ENCODE measurements at places on chromosomes 16 and 17.

- DNase-seq: no peak
These were observed 615.1 kb downstream of the CDH8 start for GRCh38 chr16:61421111-61421510.

GRCh38 chr17:46951706-46952105 is 27.3 kb downstream of the RPRML start:
- DNase-seq: no peak

GRCh38 chr17:43371227-43371821 is 27.5 kb upstream of the ARL4D start:
- DNase-seq: no peak

DNA sequence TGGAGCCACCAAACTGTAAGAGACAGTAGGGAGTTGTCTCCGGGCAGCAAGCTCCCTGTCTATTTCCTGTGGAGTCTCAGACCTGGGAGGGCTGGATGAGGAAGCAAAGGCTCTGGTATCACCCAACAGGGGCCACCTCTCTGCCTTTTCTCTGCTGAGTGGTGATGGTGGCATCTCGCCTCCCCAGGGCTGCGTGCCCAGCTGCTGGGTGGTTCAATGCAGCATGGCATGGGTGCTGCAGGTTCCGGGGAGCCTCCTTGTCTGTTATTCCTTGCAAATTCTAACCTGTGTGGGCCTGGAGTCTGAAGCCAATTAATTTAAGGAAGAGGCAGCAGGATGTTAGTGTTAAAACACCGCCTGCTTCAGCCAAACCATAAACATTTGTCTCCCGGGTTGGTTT is 78.2 kb downstream of the CCDC182 start:
- no peak for DNase-seq

DNA sequence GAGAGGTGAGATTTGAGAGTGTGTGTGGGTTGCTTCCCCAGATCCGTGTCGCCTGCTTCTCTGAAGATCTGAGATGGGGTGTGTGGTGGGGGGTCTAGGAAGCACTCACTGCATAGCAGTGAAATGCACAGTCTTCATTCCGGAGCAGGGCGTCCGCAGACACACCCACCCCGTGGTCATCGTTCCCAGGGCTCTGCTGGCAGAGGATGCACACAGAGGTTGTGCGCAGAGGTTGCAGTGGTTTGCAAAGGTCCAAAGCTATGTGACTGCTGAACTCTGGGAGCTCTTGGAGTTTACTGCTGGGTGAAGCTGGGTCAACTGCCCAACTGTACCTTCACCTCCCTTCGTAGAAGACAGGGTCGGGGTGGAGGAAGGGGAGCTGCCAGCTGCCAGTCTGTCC is 135.3 kb downstream of the SNX29 start:
- DNase-seq: no peak

DNA sequence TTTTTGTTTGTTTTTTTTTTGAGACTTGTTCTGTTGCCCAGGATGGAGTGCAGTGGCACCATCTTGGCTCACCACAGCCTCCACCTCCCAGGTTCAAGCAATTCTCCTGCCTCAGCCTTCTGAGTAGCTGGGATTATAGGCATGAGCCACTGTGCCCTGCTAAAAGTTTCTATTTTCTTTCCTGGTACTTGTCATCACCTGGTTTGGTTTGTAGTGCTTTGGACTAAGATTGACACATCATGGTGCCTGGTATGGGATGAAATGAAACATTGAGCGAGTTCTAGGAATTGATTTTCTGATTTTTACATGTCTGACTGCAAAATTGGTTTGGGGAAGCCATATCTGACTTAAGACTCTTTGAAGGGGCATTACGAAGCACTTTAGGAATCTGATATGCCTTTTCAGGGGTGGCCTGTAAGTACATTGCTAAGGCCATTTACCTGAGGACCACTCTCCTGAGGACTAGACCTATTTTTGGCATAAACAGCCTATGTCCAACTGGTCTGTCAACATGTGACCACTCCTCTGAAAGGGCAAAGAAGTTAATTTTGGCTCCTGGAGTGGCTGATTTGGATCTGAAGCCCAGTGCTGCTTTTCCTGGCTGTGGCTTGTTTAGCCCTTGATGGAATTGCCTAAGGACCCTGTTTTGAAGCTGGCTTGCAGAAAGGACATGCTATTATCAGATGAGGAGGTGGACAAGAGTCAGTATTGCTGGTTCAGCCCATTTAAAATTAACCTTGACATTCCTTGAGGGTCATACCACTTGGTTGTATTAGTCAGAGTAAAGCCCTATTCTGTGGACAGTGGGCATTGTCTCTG is 18.4 kb upstream of the TBKBP1 start:
- DNase-seq: no peak

DNA sequence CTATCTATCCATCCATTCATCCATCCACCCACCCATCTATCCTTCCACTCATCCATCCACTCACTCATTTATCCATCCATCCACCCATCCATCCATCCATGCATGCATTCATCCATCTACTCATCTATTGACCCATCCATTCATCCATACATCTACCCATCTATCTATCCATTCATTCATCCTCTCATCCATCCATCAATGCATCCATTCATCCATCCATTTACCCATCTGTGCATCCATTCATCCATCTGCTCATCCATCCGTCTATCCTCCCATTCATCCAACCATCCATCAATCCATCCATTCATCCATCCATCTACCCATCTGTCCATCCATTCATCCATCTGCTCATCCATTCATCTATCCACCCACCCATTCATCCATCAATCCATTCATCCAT is 224.5 kb upstream of the MAF start:
- no peak for DNase-seq

DNA sequence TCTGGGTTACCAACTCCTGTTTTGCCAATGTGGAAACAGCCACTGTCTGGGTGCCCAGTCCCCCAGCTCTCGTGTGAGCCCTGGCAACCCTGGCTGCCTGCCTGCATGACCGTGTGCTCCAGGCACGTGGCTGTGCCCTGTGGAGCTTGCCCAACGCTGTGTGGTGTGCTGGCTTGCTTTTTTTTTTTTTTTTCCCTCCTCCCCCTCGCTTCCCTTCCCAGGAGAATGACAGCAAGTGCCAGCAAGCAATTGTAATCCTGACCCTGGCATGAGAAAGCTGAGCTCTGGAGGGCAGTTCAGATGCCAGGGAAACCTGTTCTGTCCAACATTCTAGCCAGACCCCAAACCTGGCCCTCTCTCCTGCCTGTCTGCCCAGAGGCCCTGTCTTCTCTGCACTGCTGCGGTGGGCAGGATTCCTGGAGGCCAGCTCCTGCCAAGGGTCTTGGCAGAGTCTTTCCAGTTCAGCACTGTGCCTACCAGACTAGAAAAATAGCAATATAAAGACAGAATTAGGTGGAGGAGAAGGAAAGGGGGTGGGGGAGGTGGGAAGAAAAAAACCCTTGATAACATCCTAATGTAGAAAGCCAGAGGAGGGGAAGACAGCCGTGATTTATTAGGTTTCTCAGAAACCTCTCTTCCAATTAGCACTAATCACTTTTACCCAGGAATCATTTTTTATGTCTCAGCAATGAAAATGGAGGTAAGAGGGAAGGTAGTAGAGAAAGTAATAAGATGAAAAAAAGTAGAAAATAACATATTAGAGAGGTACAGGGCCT is 9.0 kb downstream of the HLF start:
- peak; percentile 99 for DNase-seq

- no peak for DNase-seq
These were observed 15.7 kb downstream of the COPZ2 start for GRCh38 chr17:48021934-48022333.

- DNase-seq: no peak
These were observed 201.2 kb upstream of the CACNG3 start for GRCh38 chr16:24054741-24055491.

DNA sequence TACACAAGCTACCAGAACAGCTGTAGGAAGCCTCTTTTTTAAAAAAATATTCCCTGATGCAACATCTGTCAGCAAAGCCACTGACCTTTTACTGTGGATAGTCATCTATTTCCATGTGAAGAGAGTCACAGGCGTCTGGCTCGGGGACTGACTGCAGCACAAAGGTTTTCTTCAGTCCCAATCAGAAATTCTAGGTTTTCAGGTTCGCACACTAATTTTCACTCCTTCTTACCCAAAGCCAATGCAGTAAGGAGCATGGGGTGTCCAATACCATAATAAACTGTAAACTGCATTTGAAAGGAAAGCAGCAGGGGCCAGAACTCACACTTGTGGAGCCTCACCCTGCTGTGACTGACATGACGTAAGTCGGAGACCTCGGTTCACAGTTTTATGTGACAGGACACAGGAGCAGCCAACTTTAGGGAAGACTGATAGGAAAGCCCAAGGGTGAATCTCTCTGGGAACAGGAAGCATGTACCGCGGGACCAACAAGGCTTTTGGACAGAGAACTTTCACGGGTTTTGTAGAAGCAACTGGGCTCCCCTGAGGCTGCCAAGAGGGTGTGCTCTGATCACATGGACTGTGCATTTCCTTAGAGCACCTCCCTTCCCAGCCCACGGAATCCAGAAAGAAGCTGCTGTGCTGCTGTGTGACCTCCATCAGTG is 9.1 kb upstream of the TMEM100 start:
- DNase-seq: no peak

GRCh38 chr17:72308744-72309385 is 188.0 kb downstream of the SOX9 start:
- no peak for DNase-seq

GRCh38 chr16:24309258-24310142 is 53.4 kb downstream of the CACNG3 start:
- no peak for DNase-seq

- DNase-seq: no peak
These were observed 27.2 kb downstream of the ARHGAP27 start for GRCh38 chr17:45405250-45406086.

DNA sequence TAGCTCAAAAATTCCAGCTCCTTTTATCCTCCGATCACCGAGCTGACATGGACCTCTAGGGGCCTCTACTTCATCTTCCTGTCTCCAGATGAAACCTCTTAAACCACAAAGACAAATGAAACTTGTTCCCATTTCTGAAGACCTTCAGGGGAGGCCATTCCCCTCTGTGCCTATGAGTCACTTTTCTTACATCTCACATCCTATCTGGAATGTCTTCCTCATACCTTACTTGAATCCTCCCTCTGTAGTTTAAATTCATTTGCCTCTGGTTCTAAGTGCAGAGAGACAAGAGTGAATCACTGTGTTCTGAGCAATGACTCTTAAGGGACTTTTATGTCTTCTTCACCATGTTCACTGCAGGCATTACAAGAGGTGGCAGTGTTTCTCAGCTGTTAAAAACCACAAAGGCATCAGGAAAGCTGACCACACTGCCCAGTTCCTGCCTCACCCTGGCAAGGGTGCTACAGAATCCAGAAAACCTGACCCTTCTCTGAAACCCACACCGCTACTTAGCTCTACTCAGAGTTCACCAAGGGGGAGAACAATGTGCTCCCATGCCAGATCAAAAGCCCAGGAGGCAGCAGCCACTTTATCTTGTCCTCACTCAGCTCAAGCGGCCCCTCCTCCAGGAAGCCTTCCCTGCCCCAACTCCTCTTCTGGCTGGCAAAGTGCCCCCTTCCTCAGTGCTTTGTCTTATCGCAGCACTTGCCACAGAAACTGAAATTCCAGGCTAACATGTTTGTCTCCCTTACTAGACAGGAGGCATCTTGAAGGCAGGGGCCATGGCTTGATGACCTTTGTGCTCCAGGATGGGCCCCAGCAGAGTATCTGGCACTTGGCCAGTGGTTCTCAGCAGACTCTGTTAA is 6.4 kb downstream of the CUEDC1 start:
- peak; percentile 56 for DNase-seq

GRCh38 chr16:69568676-69569075 is 2.9 kb downstream of the NFAT5 start:
- DNase-seq: no peak

DNA sequence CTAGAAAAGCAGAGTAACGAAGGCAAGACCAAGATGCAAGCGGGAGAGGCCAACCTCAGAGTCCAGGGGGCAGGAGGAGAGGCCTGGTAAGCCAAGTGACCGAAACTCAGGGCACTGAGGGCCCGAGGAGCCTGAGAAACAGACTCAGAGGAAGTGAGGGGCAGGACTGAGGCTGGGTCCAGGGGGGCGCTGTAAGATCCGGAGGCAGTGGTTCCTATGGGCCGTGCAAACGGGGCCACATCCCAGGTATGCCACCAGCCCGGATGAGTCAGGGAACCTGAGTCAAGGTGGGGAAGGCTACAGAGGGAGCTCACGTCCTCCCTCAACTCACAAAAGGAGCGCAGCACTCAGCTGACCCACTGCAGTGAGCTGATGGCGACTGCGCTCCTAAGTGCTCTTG is 8.3 kb downstream of the ZDHHC7 start:
- DNase-seq: no peak

- DNase-seq: no peak
These were observed 500.7 kb downstream of the GRIN2A start for GRCh38 chr16:9681508-9681907.

- no peak for DNase-seq
These were observed 136.8 kb upstream of the RBL2 start for GRCh38 chr16:53297477-53297876.

GRCh38 chr16:14628806-14629611 is 1.1 kb downstream of the PARN start:
- DNase-seq: peak; percentile 17

DNA sequence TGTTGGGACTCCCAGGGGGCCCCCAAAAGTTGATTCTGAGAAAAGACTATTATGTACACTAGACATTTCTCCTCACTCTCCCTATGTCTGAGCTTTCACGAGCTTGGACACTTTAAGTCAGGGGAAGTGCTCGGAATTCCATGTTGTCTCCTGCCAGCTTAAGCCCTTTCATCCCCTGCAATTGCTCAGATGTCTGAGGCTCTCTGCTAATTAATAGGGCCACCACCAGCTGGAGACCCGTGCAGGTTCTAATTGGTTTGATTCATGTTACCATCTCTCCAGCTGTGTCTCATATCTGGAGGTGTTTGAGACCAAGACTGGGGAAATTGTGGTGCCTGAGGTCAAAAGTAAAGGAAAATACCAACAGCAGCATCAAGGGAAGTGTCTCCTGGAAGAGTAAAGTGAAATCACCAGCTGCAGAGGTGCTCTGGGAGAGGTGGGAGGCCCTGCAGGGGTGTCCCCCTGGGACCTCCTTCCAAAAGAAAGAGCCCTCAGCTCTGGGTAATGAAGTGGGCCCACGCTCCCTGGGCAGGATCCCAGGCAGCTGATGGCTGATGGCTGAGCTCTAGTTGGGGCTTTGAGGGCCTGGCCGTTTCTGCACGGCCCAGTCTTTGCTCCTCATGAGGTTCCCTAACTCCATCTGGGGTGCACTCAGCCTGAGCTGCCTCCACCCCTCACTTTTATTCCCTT is 5.8 kb upstream of the UTS2R start:
- no peak for DNase-seq

DNA sequence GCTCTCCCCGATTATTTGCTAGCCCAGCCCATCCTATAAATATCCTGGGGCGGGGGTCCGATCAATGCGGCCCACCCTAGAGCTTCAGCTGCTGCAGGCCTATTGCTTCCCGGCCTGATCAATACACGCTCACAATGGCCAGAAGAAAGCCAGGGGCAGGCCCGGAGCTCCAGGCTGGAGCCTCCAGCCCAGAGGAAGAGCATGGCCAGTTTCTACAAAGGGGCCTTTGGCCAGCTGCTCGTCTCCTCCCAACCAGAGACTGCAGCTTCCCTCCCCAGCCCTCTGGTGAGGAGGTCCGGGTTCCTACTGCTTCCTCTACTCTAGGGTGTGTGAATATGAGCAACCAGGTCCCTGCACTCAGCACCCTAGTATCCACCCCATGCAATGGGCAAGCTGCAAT is 36.7 kb downstream of the SALL1 start:
- no peak for DNase-seq

- no peak for DNase-seq
These were observed 5.2 kb upstream of the FOXJ1 start for GRCh38 chr17:76146053-76146851.

All from G401 (cell line).